HCT116 (cell line): ENCODE measurements at places on chromosomes 4 and X. TPM values are rescaled to one million over a fixed set of nuclear protein-coding genes. Genes with fewer than 3 reads are reported as not detected.

- DNase-seq, result no peak
These were observed 53.8 kb downstream of the ZFYVE28 start for GRCh38 chr4:2364654-2365053.

GRCh38 chrX:70141373-70141772 is 8.1 kb downstream of the IGBP1 start:
- no peak for DNase-seq

- no peak for DNase-seq
These were observed 3.6 kb downstream of the DRP2 start for GRCh38 chrX:101223226-101223625.

DNA sequence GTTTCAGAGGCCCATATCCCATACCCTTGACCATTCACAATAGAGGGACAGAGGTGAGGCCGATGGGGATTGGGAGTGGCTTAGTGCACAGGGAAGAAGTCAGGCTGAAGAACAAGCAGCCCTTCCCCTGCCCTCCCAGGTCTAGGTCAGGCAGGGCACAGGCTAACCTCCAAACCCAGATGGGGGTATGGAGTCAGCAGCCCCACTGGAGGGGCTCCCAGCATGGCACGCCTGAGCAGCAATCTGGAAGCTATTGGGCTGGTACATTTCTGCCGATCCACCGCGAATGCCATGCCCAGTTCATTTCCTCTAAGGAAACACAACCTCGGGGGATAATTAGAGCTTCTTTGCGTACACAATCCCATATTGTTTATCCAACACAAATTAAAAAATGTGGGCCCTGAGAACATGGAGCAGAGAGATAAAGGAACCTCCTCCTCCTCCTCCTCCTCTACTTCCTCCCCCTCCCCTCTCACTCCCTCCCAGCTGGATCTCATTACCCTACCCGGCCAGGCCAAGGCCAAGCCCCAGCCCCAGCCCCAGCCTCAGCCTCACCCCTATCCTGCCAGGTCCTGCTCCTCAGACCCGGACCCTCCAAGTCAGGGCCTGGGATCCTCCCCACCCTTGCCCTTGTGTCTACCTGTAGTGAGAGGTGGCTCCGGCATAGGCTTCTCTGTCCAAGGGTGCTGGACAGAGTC is 83.0 kb downstream of the PJA1 start:
- no peak for DNase-seq

- DNase-seq, result no peak
These were observed 74.8 kb upstream of the STIM2 start for GRCh38 chr4:26785810-26786209.

Gene GPR82
- not detected for total RNA-seq

Gene ZNF157
- total RNA-seq, result not detected

Gene STPG2
- total RNA-seq, result not detected

Gene CC2D2A
- 13.0 TPM for total RNA-seq

GRCh38 chr4:161448550-161449180 is 715.1 kb downstream of the FSTL5 start:
- no peak for DNase-seq

GRCh38 chr4:77960367-77960766 is 96.8 kb upstream of the FRAS1 start:
- DNase-seq, result no peak

Gene USP26
- total RNA-seq, result not detected

Gene USP27X
- total RNA-seq, result 3.5 TPM

DNA sequence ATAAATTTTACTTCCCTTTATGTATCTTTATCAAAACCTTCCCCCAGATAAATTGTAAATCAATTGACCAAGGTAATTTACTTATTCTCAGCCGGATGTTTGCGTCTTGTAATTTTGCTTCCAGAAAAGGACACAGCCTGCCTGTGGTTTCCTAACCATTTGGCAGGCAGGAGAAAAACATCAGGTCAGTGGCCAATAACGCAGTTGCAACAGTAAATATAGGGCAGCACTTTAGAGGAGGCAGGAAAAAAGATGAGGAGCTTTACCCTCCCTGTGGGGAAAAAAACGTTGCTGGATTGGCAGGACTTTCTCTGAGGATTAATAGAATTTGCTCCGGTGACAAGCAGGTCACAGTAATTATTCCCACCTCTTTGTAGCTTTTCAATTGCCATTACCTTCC is 2618.1 kb downstream of the ARAP2 start:
- no peak for DNase-seq

- DNase-seq, result peak; percentile 68
These were observed at the start of gene MND1 for GRCh38 chr4:153344131-153345011. TSS of gene MND1 (plus strand) at chr4:153344688. CDS start at chr4:153344738, 50 bp downstream.

Gene TCEAL8
- 37.3 TPM for total RNA-seq

DNA sequence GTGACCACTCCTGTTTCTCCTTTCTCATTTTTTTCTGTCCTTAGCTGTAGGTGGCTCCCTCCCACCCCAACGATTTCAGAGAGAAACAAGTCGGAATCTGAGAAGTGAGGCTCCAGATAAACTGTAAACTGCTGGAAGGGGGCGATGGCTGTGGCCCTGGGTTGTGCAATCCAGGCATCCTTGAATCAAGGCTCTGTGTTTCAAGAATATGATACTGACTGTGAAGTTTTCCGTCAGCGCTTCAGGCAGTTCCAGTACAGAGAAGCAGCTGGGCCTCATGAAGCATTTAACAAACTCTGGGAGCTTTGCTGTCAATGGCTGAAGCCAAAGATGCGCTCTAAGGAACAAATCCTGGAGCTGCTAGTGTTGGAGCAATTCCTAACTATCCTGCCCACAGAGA is 37.7 kb downstream of the ETDC start:
- DNase-seq, result no peak

Gene CNKSR2
- not detected for total RNA-seq

GRCh38 chr4:123449780-123450179 is 53.2 kb downstream of the SPRY1 start:
- no peak for DNase-seq

- DNase-seq, result no peak
These were observed 12.0 kb upstream of the LRAT start for GRCh38 chr4:154731756-154732155.

Gene DSPP
- not detected for total RNA-seq

- DNase-seq, result peak; percentile 72
These were observed 47.1 kb downstream of the PCDH7 start for GRCh38 chr4:30767147-30767845.

DNA sequence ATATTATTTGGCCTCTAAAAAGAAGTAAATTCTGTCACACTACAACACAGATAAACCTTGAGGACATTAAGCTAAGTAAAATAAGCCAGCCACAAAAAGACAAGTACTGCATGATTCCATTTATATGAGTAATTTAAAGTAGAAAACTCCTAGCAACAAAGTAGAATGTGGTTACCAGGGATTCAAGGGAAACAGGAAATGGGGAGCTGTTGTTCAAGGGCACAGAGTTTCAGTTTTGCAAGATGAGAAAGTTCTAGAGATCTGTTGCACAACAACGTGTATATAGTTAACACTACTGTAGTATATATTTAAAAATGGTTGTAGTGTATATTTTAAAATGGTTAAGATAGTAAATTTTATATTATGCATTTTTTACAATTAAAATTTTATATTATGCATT is 25.4 kb downstream of the SEC31A start:
- no peak for DNase-seq

DNA sequence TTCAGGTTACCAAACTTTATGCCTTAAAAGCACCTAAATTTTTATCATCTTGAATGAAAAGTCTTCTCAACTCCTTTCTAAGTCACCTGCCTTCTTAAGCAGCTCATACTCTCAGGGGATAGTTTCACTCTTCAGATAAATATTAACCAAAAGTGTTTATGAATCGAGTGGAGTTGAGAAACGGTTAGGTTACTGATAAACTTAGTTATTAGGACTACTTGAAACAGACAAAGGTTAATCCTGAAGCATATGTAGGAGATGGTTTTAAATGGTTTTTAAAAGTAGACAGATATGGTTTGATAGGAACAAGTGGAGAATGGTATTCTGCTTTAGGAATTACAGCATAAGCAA is 32.8 kb downstream of the CLDN22 start:
- DNase-seq, result no peak

DNA sequence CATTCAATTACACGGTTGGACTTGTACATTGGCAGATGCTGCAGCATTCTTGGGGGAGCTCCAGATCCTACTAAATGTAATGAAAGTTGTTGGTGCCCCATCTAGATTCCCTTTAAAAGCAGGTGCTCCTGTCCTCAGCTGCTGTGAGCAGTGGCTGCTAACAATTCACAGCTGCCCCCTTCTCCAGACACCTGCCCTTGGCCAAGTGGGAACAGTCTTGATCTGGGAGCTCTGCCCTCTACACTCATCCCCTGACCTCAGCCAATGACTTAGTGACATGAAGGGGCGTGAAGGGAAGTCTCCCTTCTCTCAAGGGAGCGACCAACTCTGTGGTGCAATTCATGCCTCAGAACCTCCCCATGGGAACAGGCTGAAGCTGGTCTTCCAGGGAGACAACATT is 125.7 kb downstream of the EIF4E start:
- DNase-seq, result no peak

- DNase-seq, result no peak
These were observed 352.2 kb downstream of the SPRY1 start for GRCh38 chr4:123748806-123749205.

- no peak for DNase-seq
These were observed 316.3 kb downstream of the CAMK2D start for GRCh38 chr4:113445286-113445685.

DNA sequence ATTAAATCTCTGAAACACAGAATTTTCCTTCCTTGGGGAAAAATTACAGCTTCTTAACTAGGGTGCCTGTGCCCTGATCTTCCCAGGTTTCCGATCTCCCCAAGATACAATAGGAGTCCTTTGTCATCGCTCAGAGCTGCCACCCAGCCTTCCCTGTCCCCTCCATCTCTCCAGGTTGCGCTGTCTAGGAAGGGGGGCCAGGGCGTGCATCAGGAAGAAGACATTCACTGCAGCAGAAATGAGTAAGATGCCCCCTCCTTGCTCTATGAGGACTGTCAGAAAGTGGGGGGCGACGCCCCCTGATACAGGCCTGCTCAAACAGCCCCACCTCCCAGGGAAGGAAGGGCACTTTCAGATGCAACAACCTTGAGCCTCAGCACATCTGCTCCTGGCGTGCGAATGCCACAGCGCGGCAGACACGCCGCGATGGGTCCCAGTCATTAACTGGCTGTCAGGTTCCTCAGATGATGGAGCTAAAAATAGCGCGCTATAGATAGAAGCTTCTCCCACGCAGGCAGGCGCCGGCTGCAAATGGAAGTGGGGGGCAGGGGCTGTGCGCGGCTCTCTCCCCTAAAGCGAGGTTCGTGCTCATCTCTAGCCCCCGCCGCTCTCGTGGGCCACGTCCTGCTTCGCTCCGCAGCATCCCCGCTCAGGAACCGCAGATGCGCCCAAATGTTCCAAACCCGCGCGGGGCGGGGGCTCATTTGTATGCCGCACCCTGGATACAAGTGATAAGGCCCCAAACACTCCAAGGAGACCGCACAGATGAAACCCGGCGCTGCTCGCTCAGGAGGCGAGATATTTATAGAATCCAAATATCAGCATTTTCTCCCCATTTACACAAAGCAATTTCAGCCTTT is 57.6 kb upstream of the LGI2 start:
- DNase-seq, result no peak

GRCh38 chr4:151025759-151026158 is 10.7 kb upstream of the LRBA start:
- DNase-seq, result no peak

- no peak for DNase-seq
These were observed 16.4 kb downstream of the MAGEA4 start for GRCh38 chrX:151929126-151929525.

GRCh38 chrX:107823456-107823855 is 2.2 kb upstream of the MID2 start:
- no peak for DNase-seq

- DNase-seq, result peak; percentile 34
These were observed 9.7 kb upstream of the TMEM165 start for GRCh38 chr4:55386073-55386472.

DNA sequence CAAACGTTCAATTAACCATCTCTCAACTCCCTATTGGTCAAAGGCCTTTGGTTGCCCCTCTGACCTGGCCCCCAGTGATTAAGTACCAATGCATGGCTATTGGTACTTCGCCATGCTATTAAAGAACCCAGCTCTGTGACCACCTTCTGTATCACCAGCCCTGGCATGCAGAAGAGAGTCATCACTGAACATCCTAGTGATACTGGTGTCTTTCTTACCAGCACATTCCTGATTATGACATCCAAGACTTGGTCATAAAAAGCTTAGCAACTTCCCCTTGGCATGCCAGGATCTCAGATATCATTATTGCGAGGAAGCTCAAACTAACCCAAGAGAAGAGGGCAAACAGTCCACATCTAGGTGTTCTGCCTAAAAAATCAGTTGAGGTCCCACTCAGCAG is 122.3 kb upstream of the OTUD4 start:
- no peak for DNase-seq

DNA sequence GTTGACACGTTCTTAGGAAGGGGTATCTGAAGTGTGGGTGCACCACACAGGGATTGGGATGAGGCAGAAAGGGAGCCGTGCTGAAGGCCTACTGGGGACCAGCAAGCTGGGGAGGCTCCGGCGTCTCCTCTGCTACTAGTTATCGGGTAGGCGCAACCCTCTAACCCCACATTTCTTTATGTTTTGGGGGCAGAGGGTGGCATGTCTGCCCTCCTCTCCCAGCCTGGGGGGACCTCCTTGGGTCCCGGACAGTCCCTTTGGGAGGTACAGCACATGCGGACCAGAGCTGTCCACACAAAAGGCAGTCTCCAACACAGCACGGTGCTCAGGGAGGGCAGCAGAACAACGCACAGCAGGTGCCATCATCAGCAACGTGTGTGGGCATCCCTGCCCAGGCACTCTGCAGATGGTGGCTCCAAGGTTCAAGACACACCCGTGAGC is 33.2 kb downstream of the WDR1 start:
- no peak for DNase-seq

GRCh38 chr4:15153662-15154061 is 151.4 kb downstream of the CPEB2 start:
- no peak for DNase-seq

DNA sequence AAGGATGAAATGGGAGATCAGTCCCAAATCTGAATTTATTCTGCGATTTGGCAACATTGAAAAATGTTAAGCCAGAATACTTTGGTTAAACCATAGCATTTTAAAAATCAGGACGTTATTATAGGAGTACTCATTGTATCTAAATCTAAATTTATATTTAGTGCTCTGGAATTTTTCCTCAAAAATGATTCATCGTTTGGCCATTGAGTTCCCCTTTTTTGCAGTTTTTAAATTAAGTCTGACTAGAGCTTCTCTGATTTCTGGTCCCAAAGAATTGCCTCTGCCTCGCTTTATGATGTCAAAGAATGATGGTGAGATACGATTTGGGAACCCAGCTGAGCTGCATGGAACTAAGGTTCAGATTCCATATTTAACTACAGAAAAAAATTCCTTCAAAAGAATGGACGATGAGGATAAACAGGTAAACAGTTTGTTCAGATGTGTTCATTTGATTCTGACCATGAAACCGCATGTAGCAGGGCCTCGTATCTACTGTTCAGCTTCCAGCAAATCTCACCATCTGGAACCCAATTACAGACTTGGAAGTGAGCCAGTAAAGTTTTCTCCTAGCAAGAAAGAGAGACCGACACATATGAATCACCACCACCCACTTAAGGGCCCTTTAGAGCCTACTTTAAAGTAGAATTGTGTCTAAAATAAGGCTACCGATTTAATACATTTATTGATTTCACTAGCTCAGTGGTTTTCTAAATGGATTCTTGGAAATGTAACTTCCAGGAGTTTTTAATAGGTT is 75.6 kb downstream of the REPS2 start:
- no peak for DNase-seq
